ENCODE measurements at places on chromosomes 3 and 15. TPM values are rescaled to one million over a fixed set of nuclear protein-coding genes. Genes with fewer than 3 reads are reported as not detected.

- DNase-seq: no peak
- no peaks in the 10 kb centered on the region for H3K36me3 ChIP-seq
- H3K4me3 ChIP-seq: no peak overlapping the region
- H3K27ac ChIP-seq: no peak overlapping the region
- no peaks in the 10 kb centered on the region for H3K27me3 ChIP-seq
These were observed 42.1 kb upstream of the ACTC1 start for GRCh38 chr15:34837246-34838016.

DNA sequence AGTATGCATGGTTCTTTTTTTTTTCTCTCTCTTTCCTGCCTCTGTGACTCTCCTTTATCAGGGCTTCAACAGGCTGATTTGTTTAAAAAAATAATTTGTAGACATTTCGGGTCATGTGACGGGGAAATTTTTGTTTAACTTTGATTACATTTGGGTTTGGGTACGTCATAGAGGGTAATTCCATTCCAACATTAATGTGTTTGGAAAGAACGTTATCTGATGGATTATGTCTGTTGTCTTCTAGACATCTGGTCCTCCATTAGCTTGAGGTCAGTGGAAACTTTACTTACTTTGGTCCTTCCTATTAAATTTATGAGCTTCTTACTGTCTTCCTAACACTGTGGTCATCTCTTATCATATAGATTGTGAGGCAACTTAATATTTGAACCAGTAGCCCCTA is 80.9 kb downstream of the STT3B start:
- peaks cover 4% of the 10 kb centered on the region for H3K36me3 ChIP-seq
- no peak overlapping the region for H3K27ac ChIP-seq
- no peaks in the 10 kb centered on the region for H3K27me3 ChIP-seq
- H3K4me1 ChIP-seq: no peaks in the 10 kb centered on the region
- DNase-seq: no peak
- no peak overlapping the region for H3K4me3 ChIP-seq

- no peak for DNase-seq
- H3K27ac ChIP-seq: no peak overlapping the region
- H3K4me3 ChIP-seq: no peak overlapping the region
- no peaks in the 10 kb centered on the region for H3K27me3 ChIP-seq
These were observed 13.8 kb downstream of the HDC start for GRCh38 chr15:50251638-50252182.

- no peak overlapping the region for H3K27ac ChIP-seq
- H3K27me3 ChIP-seq: no peaks in the 10 kb centered on the region
- no peaks in the 10 kb centered on the region for H3K36me3 ChIP-seq
These were observed 39.6 kb downstream of the VPS13C start for GRCh38 chr15:62020576-62021160.

- H3K4me1 ChIP-seq: no peaks in the 10 kb centered on the region
- H3K27me3 ChIP-seq: no peaks in the 10 kb centered on the region
- DNase-seq: no peak
- no peak overlapping the region for H3K4me3 ChIP-seq
- H3K36me3 ChIP-seq: no peaks in the 10 kb centered on the region
- peak overlapping the region; percentile 54 for H3K27ac ChIP-seq
These were observed 30.9 kb downstream of the MGLL start for GRCh38 chr3:127791221-127791913.

DNA sequence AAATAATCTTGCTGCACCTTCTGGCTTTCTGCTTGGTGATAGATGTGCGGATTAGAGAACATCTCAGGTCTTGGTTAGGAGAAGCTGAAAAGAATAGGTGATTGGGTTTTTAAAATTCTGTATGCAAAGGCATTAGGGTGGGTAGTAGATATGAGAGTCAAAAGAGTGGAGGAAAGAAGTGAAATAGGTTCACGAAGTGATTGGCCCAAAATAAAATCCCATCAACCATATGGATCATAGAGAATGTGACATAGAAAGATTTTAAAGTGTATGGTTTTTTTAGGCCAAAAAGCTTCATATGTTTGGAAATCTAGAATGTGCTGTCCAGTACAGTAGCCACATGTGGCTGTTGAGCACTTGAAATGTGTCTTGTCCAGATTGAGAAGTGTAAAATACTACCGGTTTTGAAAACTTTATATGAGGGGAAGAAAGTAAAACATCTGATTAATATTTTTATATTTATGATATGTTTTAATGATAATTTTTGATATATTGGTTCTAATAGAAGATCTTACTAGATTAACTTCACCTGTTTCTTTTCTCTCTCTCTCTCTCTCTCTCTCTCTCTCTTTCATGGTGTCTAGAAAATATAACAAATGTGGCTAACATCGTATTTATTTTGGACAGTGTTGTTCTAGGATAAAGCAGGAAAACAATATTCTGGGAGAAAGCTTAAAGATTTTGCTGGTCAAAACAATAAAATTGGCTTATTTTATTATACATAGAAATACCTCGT is 2.9 kb downstream of the MBNL1 start:
- H3K4me1 ChIP-seq: peaks cover 12% of the 10 kb centered on the region
- H3K4me3 ChIP-seq: peak overlapping the region; percentile 87
- no peaks in the 10 kb centered on the region for H3K27me3 ChIP-seq
- no peak for DNase-seq
- peak overlapping the region; percentile 99 for H3K27ac ChIP-seq

DNA sequence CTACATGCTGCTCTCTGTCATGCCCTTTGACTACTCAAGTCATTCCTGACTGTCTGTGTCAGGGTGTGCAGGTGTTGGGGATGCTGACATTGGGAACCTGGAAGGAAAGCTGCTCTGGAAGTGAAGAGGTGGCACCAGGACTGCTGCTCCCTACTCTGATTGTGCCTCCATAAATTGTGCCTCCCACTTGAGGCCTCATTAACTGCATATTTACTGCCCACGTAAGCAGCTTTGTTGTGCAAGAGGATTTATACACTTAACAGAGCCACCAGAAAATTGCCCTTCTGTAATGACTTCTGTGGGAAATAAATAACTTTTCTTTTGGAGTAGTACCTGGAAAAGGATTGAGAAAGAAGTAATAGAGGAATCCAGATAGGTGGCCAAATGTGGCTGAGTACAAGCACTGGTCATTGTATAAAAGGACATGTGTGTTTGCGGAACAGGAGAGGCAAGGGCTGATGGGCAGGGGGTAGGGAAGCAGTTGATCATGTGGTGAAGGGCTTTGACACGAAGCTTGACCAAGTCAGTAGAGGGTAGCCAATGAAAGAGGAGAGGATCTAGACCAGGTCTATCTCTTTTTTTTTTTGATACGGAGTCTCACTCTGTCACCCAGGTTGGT is 24.8 kb downstream of the IL20RB start:
- no peak for DNase-seq
- no peaks in the 10 kb centered on the region for H3K36me3 ChIP-seq
- no peak overlapping the region for H3K27ac ChIP-seq
- H3K27me3 ChIP-seq: no peaks in the 10 kb centered on the region

DNA sequence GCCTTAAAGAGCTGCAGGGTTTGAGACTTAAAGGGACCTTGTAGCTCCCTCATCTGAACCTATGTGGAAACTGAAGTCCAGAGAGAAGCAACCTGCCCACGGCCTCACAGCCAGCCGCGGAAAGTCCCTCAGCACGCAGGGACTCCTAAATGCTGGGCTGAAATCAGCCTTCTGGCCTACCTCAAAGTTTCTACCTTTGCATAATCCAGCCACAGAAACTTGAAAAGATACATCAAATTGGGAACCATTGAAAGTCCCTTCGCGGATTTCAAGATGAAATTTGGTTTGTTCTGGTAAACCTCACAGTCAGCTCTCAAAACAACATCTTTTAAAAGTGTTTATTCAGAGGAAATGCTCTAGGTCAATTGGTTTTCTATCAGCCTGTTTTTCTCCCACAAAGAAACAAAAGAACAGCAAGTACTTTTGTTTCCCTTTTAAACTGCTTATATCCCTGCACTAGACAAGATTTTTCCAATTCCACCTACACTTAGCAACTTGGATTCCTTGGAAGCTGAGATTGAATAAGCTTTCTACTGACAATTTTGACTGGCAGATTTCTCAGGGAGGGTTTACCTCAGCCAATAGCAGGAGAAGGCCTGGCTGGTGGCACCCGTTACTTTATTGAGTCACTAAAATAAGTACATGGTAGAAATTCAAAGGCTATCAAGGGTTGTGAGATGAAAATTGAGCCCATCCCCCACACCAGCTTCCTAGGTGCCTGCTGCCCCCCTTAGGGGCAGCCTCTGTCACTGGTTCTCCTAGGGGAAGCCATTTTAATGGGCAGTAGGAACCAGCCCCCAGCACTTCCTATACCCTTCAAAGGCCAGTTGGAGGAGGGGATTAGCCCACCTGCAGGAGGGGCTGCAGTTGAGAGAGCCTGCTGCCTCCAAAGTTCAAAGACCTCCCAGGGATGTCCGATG is 171.2 kb downstream of the ADAMTS17 start:
- no peak for DNase-seq
- no peak overlapping the region for H3K4me3 ChIP-seq
- no peaks in the 10 kb centered on the region for H3K4me1 ChIP-seq
- peak overlapping the region; percentile 18 for H3K27ac ChIP-seq
- H3K36me3 ChIP-seq: no peaks in the 10 kb centered on the region

- no peak overlapping the region for H3K27ac ChIP-seq
- no peaks in the 10 kb centered on the region for H3K27me3 ChIP-seq
- H3K4me1 ChIP-seq: no peaks in the 10 kb centered on the region
These were observed 40.2 kb upstream of the ADAMTSL3 start for GRCh38 chr15:83613714-83614113.

GRCh38 chr3:196736670-196737374 is 2.8 kb upstream of the PAK2 start:
- no peaks in the 10 kb centered on the region for H3K27me3 ChIP-seq
- no peaks in the 10 kb centered on the region for H3K36me3 ChIP-seq
- H3K27ac ChIP-seq: no peak overlapping the region

- DNase-seq: no peak
- no peaks in the 10 kb centered on the region for H3K36me3 ChIP-seq
- H3K4me1 ChIP-seq: no peaks in the 10 kb centered on the region
- no peak overlapping the region for H3K4me3 ChIP-seq
- H3K27ac ChIP-seq: no peak overlapping the region
These were observed 875.4 kb downstream of the MCTP2 start for GRCh38 chr15:95106801-95107200.

DNA sequence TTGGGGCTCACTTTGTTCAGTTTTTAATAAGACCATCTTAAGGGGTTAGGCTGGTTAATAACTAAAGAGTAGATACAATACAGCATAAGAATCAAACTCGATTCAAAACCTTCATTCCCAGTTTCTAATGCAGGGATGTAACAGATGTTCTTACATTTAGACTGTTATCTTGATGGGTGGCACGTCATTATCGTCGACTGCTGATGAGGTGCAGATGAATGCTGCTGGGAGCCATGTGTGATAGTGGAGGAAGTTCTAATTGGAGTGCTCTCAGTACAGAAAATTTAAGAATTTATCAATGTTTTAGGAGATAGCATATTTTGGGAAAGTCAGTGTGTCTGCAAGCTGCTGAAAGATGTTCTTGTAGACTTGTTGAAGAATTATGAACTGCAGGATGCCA is 331.5 kb downstream of the PTPRG start:
- no peaks in the 10 kb centered on the region for H3K27me3 ChIP-seq
- H3K4me3 ChIP-seq: no peak overlapping the region
- no peak overlapping the region for H3K27ac ChIP-seq
- H3K36me3 ChIP-seq: no peaks in the 10 kb centered on the region
- DNase-seq: no peak

- H3K4me3 ChIP-seq: no peak overlapping the region
- no peaks in the 10 kb centered on the region for H3K36me3 ChIP-seq
- H3K27me3 ChIP-seq: no peaks in the 10 kb centered on the region
- DNase-seq: no peak
- H3K4me1 ChIP-seq: no peaks in the 10 kb centered on the region
- no peak overlapping the region for H3K27ac ChIP-seq
These were observed 31.2 kb upstream of the TMOD3 start for GRCh38 chr15:51798281-51798680.

- H3K27ac ChIP-seq: peak overlapping the region; percentile 96
- no peak for DNase-seq
- no peaks in the 10 kb centered on the region for H3K27me3 ChIP-seq
- no peaks in the 10 kb centered on the region for H3K36me3 ChIP-seq
These were observed 1.1 kb upstream of the IGF1R start for GRCh38 chr15:98647026-98647773.

GRCh38 chr3:71753701-71754609 is at the start of gene GPR27:
GPR27 (plus strand) TSS chr3:71753855; CDS start chr3:71754050, 195 bp downstream.
- no peaks in the 10 kb centered on the region for H3K36me3 ChIP-seq
- no peak for DNase-seq
- no peaks in the 10 kb centered on the region for H3K27me3 ChIP-seq
- peak within 1 kb of the TSS; percentile 70 for H3K27ac ChIP-seq

GRCh38 chr15:96598514-96598913 is 268.0 kb downstream of the NR2F2 start:
- no peak for DNase-seq
- peaks cover 2% of the 10 kb centered on the region for H3K27me3 ChIP-seq
- H3K4me1 ChIP-seq: no peaks in the 10 kb centered on the region
- no peaks in the 10 kb centered on the region for H3K36me3 ChIP-seq
- no peak overlapping the region for H3K27ac ChIP-seq
- H3K4me3 ChIP-seq: no peak overlapping the region

- no peaks in the 10 kb centered on the region for H3K27me3 ChIP-seq
- H3K36me3 ChIP-seq: no peaks in the 10 kb centered on the region
- DNase-seq: peak; percentile 56
- no peak overlapping the region for H3K4me3 ChIP-seq
- H3K27ac ChIP-seq: peak overlapping the region; percentile 74
These were observed 27.7 kb downstream of the CRTC3 start for GRCh38 chr15:90557186-90558084.

GRCh38 chr3:143427631-143428030 is 308.1 kb downstream of the CHST2 start:
- H3K27me3 ChIP-seq: no peaks in the 10 kb centered on the region
- H3K4me1 ChIP-seq: no peaks in the 10 kb centered on the region
- H3K36me3 ChIP-seq: no peaks in the 10 kb centered on the region
- no peak overlapping the region for H3K27ac ChIP-seq
- no peak overlapping the region for H3K4me3 ChIP-seq

DNA sequence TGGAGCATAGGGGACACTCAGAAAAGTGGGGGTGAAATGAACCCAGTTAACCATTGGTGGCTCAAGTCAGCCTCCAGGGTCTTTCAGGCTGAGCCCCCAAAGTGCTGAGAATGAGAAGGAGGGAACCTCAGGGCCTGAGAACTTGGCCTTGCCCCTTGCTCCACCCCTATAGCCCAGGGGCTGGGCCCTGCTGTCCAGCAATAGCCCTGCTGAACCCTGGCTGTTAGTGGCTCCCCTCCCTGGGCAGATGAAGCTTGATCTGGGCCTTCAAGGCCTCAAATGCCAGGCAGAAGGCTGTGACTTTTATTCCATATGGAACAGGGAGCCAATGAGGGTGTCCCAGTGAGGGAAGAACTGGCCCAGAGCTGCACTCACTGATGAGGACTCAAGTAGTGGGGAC is 16.2 kb downstream of the ADAMTS7 start:
- H3K4me3 ChIP-seq: no peak overlapping the region
- no peaks in the 10 kb centered on the region for H3K4me1 ChIP-seq
- H3K36me3 ChIP-seq: no peaks in the 10 kb centered on the region
- no peaks in the 10 kb centered on the region for H3K27me3 ChIP-seq

The TMEM87A gene
- total RNA-seq: 102 TPM

The AKAP13 gene
- 331 TPM for total RNA-seq

The ZNF619 gene
- 4.8 TPM for total RNA-seq

The GUCA1C gene
- total RNA-seq: not detected

The RAB6B gene
- total RNA-seq: 1.8 TPM

The FANCD2OS gene
- not detected for total RNA-seq

The ARHGEF26 gene
- 16.7 TPM for total RNA-seq

The P2RY12 gene
- 3.6 TPM for total RNA-seq

The CD276 gene
- 119 TPM for total RNA-seq

The SAXO2 gene
- total RNA-seq: 2.3 TPM
